Central memory CD4-positive, alpha-beta T cell (primary cell): ENCODE measurements at places on chromosomes 4 and X.
A peak's percentile ranks its signal among the peaks of the same experiment; 100 is the strongest.

DNA sequence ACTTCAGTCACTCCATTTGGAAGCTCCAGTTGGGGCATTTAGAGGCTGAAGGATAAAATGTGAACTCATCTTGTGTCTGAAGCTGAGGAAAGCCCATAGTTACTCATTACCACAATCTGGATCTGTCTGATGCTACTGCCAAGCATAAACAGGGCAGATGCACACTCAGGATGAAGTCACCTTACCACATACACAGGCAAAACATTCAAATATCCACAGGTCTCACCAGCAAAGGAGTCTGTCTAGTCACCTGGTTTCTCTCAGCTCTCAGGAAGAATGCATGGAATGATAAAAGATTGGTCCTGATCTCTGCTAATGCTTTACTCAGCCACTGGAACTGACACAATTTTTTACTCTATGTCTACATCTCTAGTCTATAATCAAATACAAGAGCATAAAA lies 13.0 kb upstream of the ODAPH start:
- no peak for DNase-seq

DNA sequence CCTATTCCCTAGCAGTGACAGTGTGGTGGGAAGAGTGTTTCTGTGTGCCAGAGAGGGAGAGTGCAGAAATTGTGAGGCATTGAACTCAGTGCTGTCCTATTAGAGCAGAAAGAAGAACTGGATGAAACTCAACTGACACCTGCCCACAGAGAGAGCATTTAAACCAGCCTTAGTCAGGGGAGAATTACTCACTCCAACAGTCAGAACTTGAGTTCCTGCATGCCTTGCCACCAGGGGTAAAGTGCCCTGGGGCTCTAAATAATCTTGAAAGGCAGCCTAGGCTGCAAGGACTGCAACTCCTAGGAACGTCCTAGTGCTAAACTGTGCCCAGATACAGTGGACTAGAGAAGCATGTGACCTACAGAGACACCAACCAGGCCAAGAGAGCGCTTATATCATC lies 12.8 kb downstream of the CYSLTR1 start:
- DNase-seq: no peak

DNA sequence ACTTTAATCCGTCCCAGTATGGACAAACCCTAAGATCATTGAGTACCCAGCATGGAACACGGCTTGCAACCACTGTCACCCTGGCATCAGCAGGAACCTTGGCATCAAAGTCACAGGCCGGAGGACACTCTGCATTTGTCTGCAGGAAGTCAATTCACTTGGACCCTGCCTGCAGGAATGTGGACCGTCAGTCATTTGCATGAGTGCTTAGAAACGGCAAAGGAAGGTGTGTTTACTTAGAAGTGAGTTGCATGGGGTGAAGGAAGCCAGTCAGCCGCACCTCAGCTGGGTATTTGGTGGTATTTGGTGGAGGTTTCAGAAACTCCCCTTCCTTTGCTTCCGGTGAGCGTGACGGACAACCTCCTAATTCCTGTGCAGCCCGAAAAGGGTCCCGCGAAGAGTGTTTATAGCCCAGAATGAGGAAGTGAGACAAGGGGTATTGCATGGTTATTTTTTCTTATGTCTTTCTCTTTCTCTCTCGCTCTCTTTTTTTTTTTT lies 15.5 kb downstream of the P2RY8 start:
- DNase-seq: peak; percentile 82

GRCh38 chr4:102601586-102602227 lies 100.5 kb downstream of the NFKB1 start:
- DNase-seq: no peak

GRCh38 chrX:22323541-22323940 lies 50.8 kb downstream of the CBLL2 start:
- no peak for DNase-seq

DNA sequence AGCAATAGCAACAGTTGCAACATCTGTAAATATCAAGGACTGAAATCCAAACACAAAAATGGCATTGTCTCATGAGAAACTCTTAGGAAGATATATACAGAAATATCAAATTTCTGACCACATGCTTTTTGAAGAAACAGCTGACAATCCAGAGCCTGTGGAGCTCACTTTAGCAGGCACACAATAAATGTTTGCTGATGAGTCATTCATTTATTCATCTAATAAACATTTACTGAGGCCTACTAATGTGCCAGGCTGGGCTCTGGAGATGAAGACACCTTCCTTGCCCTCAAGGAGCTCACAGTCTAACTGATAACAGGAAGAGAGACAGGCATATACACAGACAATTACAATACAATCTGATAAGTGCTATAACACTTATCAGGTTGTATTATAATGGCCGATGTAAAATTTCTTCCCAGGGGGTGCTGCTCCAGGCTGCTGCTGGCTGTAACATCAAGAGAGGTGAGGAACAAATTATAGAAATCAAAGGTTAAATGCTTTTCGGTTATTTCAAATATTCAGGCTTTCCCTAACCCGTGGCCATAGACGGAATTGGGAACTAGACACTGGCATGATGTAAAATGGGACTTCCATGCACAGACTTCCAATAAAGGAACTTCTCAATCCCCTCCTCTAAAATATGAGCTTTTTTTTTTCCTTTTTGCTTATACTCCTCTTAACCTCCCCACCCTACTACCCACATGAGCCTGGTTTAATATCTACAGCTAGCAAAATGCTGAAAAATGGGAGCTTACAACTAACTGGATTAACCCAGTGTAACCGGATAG lies 16.8 kb upstream of the ZCCHC13 start:
- no peak for DNase-seq

DNA sequence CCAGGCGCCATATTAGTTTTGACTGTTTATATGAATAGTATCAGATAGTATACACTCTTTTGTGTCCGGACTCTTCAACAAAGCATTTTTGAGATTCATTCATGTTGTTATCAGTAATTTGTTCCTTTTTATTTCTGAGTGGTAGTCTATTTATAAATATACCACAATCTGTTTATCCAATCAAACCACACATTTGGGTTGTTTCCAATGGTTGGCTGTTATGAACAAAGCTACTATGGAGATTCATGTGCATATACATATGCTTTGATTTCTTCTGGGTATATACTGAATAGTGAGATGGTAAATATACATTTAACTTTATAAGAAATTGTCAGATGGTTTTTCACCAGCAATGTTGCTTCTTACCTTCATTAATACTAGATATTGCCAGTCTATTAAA lies 36.8 kb upstream of the TAPT1 start:
- no peak for DNase-seq

DNA sequence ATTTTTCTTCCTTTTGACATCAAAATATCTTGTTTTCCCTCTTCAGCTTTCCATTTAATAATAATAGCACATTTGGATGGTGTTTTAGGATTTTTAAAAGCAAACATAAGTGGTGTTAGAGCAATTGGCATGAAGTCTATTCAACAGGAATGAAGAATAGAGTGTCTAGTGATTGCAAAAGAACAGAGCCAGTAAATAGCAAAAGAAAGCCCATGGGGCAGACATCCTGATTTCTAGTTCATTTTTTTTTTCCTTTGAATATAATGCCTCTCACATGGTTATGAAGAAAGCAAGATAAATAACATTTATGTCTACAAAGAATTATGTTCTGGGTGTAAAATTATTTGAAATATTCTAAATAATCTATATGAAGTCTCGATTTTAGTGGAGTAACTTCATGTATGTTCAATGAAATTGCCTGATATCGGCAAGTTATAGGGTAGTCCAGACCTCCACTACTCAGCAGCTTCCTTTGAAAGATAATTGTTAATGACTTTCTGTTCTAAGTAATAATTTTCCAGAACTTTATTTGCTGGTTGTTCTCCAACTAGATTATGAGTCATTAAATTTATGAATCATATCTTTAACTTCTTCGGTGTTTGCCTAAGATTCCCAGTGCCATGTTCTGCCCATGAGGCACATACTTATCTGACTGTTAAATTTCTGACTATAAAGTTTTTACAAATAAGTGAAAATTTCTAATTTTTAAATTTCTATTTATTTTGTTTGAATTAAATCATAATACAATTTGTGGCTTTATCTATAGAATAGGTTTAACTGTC lies 587.9 kb downstream of the TLL1 start:
- DNase-seq: no peak

DNA sequence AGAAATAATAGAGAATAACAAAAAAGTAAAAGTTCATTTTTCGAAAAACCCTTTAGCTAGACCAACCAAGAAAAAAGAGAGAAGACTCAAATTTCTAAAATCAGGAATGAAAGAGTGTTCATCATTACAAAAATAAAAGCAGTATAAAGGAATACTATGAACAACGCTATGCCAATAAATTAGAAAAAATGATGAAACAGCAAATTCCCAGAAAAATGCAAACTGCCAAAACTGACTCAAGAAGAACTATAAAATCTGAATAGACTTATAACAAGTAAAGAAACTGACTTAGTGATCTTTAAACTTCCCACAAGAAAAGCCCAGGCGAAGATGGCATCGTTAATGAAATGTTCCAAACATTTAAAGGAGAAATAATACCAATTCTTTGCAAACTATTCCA lies 3.1 kb upstream of the ZCCHC13 start:
- DNase-seq: no peak

DNA sequence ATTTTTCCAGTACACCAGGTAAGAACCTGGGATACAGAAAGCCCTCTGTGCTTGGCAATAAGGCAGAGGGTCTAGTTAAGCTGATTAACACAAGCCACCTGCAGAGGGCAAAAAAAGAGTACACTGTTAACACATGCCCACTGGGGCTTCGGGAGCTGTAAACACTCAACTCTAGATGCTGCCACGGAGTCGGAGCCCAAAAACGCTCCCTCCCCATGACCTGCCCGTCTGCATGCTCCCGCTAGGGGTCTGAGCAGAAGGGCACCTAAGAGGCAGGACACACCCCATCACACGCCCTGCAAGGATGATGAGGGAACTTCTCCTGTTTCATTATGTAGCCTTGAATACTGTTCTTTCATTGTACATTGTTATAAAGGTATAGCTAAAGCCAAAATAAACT lies 715.6 kb upstream of the AADAT start:
- DNase-seq: no peak

DNA sequence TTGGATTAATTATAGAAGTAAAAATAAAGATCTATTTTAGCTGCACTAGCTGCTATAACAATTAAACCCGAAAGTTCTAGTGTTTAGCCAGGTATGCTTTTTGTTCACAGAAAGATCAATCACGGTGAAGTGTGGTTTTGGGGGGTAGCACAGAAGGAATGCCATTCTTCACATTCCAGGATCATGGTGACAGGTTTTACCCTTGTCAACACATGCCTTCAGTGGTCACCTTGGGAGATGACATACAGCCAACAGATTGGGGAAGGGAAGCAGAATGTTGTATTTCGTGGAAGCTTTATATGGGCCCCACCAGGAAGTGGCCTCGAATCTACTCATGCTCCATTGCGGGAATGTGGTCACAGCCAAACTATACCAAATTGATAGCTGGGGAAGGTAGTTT lies 753.6 kb downstream of the RAPGEF2 start:
- no peak for DNase-seq

DNA sequence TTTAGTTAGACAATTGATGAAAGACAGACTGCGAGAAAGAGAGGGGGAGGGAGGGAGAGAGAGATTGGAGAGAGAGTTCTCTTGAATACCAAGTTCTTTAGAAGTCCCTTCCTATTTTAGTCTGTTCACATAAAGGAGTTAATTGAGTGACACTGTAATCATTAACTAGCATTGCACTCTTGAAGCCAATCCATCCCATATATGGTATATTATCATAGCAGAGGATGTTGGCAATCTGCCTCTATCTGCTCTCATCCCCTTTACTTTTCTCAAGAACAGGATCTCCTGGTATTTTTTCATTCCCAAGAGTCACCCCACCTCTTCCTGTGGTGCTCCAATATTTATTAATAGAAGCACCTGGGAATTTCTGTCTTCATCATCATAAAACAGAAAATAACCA lies 959.6 kb upstream of the NDST4 start:
- no peak for DNase-seq

DNA sequence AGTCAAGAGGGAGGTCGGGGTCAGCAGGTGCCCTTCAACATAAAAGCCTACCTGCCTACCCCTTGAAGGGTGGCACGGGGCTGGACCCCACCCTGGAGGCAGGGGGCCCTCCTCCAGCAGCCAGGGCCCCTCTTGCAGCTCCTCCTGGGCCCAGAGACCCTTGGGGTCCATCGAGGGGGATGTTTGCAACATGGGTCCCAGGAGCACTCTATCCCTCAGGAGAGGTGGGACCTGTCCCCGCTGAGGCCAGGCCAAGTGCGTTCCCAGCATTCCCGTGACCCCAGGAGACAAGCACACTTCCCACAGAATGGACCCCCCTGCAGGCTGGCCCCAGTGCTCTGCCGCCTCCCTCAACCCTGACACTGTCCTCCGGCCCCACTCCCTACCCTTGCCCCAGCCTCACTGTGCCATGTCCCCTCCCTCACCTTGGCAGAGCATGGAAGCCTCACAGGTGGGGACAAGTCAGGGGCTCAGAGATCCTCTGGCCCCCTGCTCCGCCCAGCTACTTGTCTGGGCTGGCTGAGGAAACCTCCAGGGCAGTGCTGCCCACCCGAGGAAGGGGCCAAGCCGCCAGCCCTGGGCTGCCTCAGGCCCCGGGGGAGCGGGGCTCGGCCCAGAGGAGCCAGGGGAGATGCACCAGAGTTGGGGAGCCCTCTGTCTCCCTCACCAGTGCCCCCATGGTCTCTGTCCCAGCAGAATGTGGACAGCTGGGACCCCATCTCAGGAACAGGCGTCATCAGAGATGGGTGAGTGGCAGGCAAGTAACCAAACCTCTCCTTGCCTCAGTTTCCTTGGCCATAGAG lies 2.2 kb downstream of the MXD4 start:
- DNase-seq: no peak

DNA sequence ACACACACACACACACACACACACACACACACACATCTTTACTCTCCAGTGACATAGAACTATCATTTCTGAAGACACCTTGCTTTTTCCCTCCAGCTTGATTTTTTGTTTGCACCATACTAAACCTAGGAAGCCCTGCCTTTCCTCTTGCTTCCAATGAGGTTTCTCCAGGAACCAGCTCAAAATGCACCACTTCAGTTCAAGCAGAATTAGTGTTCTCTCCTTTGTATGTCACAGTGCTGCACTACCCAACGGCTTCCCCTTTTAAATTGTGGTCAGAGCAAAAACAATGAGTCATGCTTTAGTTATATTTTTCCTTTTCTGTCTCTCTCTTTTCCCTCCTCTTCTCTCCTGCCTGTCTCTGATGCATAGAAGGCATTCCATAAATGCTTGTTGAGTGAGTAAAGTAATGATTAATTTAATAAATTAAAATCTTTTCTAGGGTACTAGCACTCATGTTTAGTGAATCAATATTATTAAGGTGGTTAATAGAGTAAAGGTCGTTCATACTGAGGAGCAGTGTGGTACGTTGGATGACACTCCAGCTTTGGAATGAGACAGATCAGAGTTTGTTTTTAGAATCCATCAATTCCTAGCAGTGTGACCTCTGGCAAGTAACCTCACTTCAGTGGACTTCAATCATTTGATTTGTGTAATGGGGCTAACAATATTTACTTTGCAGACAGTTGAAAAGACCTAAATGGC lies 5.9 kb downstream of the RTL3 start:
- DNase-seq: no peak

GRCh38 chr4:56348576-56348975 lies 38.7 kb downstream of the AASDH start:
- DNase-seq: no peak
